ENCODE measurements at places on chromosomes 1 and 21.

DNA sequence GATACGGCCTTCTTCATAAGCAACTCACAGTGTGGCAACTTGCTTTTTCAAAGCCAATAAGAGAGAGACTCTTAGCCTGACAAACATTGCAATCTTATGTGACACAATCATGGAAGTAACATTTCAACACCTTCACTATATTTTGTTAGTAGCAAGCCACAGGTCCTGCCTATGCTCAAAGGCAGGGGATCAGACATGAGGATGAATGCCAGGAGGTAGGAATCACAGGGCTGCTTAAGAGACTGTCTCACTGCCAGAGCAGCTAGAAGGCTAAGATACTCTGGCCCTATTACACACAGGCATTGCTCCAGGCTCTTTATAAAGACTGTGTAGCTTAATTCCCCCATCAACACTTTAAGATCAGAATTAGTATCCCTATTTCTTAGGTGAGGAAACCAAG, 236.2 kb upstream of the KAZN start:
- DNase-seq = no peak

DNA sequence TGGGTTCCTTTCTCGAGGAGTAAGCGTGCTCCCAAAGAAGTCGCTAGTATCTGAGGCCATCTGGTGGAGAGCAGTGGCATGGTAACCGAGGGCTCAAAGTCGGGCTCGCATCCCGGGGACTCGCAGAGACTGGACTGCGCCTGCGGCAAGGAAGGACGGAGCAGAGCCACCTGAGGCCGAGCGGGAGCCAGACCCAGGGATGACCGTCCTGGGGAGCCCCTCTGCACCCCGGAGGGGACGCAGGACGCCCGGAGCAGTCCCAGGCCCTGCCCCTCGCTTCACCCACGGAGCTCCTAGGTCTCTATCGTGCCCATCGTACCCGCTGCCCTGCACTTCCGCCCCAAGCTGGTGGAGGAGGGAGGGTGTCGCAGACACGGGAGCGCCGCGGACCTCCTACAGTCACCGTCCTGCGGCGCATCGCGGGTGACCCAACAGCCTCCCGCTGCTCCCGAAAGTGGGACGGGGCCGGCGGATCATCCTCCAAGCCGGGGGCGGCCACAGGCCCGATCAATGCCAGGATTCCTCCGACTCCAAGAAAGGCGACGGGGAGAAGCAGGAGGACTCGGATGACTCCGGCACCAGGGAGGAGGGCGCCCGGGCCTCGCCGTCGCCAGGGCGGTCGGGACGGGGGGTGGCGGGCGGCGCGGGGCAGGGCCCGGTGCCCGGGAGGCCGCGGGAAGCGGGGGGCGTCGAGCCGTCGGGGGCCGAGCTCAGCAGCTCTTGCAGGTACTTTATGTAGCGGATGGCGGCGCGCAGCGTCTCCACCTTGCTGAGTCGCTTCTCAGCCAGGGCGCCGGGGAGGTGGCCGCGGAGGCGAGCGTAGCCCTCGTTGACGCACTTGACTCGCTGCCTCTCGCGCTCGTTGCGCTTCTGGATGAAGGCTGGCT, 2.3 kb upstream of the CACNA1S start:
- peak; percentile 75 for DNase-seq

- no peak for DNase-seq
Observed at GRCh38 chr1:85665932-85666331, 42.3 kb downstream of the ZNHIT6 start.

DNA sequence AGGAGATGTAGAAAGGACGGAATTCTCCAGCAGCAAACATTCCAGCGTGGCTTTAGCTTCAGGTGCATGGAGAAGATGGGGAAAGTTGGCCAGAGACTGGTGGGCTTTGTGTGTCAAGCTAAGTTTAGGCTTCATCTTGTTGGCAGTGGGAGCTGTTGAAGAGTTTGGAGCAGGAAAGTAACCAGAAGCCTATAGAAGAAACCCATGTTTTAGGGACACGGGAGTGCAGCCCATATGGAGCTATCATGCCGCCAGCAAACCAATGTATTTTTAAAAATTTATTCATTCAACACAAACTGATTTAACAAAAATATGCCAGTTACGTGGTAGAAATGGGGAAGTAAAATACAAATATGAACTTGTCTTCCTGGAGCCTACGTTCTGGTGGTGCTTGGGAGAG, 53.7 kb downstream of the ACTL8 start:
- no peak for DNase-seq

GRCh38 chr1:119587341-119587740, 60.7 kb downstream of the ZNF697 start:
- DNase-seq = no peak

- no peak for DNase-seq
Observed at GRCh38 chr1:3744646-3745045, 7.6 kb upstream of the CCDC27 start.

- DNase-seq = peak; percentile 22
Observed at GRCh38 chr1:154772606-154773506, 97.2 kb downstream of the KCNN3 start.

DNA sequence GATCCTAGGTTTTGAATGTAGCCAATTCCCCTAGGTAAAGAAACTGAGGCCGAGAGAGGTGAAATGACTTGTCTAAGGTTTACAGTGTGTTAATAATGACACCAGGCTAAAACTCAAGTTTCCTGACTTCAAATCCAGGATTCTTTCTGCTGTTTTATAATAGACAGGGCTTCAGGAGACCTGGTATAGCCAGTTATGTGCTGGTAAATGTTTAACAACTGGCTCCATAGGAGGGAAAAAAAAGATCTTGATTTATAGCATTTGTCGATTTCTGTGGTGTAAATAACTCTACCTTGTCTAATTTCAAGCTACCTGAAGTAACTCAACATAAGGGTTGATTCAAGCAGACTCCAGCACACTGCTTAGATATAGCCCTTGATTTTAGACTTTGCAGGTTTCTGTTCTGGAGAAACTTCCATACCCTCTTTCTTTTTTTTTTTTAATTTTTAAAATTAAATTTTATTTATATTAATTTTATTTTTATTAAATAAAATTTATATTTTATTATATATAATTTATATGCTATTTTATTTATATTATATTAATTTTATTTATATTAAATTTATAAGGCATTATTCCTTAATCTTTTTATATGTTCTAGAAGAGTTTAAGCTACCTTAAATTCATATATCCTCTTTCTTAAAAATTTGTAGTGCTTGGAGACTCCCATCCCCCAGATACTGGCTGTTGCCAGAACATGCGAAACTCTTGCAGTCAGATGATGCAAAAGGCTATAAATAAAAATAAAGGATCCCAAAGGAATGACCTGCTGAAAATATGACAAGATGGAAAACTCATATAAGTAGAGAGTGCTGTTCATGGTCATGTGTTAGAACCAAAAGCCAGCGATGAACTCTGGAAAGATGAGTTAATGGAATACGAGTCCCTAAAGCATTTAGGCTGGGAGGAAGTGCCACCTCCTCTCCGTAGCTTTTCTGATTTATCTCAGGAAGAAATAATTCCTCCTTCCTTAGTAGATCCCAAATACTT, 35.4 kb upstream of the SRSF10 start:
- no peak for DNase-seq

DNA sequence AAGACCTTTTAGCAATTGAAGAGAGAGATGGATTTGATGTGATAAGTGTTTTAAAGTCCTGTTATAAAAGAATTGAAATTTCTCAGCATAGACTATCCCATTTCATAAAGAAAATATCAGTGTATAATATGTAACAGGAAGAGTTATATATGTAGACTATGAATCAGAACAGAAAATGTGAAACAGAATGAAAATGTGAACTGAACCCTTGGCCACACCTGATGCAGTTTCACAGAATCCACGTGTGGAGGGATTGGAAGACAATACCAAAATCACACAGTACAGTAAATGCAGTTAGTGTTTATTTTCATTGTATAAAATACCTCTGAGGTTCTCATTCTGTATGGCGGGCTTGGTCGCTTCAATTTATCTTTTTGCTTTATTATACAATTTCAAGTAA, 9.9 kb upstream of the SLAMF1 start:
- no peak for DNase-seq

DNA sequence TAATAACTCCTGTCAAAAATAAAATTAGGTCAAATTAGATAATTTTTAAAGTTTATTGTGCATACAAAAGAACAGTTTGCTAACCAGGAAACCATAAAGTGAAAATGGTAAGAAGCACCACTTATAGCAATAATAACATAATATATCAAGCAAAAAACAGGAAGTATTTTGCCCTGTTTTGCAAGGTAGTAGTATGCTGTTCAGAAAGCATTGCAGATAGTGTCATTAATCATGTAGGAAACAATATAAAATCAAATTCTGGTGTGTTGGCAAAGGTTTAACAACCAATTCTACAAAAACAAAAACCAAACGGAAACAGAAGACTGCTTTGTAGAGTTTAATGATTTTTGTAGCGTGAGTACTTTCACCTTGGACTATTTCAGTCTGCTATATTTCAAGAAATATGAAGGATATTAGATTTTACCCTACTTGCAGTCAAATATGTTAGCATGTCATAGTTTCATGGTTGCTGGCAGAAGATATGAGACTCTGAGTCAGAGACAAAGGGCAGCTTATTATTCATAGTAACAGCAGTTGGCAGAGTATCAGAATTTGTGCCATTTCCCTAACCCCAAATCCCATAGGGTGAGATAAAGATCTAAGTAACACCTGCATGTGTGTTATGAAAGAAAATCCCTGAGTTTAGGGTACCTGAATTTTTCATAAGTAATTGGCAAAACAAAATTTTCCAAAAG, 729.0 kb upstream of the BRINP3 start:
- DNase-seq = no peak

- no peak for DNase-seq
Observed at GRCh38 chr1:10050611-10051010, 17.9 kb downstream of the UBE4B start.

- no peak for DNase-seq
Observed at GRCh38 chr1:162303004-162303344, 73.7 kb downstream of the SPATA46 start.

- no peak for DNase-seq
Observed at GRCh38 chr1:113675302-113675701, 84.0 kb downstream of the PHTF1 start.

DNA sequence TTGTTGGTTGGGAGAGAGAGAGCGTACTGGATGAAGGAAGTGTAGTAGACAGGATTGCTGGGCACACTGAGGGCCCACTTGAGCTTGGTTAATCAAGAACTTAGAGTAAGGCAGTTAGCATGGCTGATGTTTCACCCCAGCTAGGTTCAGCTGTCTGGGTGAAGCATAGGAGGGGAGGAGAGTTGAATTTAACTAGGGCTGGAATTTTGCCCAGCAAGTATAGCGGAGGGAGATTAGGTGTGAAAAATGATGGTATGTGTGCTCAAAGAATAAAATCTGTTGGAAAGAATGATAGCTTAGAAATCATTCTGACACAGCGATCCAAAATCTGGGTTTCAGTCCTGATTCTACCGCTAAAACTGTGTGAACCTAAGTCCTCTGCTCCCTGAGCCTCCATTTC, 461.5 kb upstream of the PROX1 start:
- no peak for DNase-seq

- no peak for DNase-seq
Observed at GRCh38 chr1:93715529-93716126, 34.0 kb upstream of the BCAR3 start.

GRCh38 chr1:74065081-74065480, 132.9 kb downstream of the LRRIQ3 start:
- no peak for DNase-seq

DNA sequence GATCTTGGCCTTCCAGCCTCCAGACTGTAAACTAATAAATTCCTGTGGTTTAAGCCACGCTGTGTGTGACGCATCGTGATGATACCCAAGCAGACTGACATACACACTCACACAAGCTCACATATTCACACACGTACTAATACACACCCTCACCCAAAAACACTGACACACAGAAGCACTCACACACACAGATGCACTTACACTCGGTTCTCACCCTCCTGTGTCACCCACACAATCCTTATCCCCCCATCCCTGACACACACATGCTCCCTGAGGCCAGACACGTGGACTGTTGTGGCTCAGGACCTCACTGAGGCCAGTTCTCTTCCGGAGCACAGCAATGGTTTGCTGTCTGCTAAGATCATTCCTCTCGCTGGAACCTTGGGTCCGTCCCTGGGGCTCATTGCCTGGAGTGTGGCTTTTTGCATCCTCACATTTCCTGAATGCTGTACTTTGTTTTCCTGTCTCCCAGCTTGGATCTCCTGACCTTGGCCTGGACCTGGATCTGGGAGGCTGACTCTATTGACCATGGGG, 76.9 kb upstream of the LYST start:
- no peak for DNase-seq

- DNase-seq = no peak
Observed at GRCh38 chr1:212440419-212440818, 7.7 kb downstream of the NENF start.

DNA sequence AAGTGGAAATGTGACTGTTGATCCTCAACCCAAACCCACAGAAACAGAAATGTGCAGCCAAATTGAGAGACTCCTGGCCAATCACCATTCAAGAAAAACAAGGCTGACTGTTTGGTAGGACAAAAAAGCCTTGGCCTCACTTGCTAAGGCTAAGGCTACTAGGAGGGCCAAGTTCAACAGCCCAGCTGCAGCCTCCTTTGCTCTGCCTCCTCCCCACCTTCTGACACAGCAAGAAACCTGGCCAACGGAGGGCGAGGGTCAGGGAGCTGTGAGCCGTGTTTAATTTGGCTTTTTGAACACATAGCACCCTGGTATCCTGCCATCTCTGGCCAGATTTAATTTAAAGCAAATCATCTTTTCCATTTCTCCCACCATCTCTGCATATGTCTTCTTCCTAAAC, 165.8 kb upstream of the RAB4A start:
- no peak for DNase-seq
